Activated naive CD8-positive, alpha-beta T cell treated with anti-CD3 and anti-CD28 coated beads, Interleukin-2, amount 50 U/mL, for 16 hours (primary cell): ENCODE measurements at places on chromosomes 5 and 9.

GRCh38 chr9:123377211-123377971 lies 21.4 kb downstream of the CRB2 start:
- DNase-seq, result no peak

DNA sequence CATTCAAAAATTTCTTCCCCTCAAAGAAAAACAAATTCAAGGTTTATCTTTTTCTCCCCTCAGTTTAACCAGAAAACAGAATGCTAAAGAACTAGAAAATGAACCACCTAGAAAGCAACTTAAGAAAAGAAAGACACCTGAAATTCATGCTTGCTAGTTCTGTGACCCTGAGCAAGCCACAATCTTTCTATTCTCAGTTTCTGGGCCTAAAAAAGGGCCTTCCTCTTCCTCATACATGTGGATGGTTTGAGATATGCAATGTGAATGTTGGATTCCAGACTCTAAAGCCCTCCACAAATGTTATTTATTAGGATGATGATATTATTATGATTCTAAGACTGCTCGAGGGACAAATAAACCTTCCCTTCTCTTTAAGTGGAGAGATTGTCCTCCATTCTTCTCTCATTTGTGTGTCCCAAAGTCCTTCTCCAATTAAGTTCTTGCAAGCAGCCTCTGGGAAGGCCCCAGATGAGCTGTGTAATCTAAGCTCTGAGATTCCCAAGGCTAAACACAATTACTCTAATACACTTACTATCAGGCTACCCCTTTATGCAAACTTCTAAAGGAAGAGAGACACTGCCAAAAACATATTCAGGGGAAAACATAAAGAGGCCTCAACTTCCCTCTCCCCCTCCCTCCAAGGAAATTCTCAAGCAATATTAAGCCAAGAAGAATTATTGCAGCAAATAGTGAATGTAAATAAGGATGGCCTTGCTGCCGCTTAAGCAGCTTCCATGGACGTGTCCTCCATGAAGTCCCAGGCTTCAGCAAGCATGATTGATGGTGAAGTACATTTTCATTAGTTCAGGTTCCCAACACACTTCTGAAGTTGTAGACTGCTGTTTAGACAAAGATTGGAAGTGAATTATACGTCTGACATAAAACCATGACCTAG lies 80.2 kb downstream of the PRKACG start:
- DNase-seq, result no peak

GRCh38 chr9:93965830-93966577 lies 10.8 kb upstream of the BARX1 start:
- no peak for DNase-seq

DNA sequence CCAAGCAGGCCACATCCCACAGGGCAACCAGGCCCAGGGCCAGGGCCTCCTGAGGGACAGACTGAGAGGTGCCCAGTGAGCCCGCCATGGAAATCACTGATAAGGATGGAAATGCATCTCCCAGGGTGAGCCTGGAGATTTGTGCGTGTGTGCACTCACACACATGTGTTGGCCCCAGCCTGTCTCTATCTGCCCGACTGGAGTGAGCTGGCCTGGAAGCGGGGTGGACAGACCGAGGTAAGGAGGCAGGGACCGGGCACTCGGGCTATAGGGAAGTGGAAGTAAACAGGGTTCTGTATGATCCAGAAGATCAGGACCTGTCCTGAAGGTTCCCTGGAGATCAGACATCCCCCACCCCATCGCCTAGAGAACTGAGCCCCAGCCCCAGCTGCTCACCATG lies 17.4 kb downstream of the GFI1B start:
- DNase-seq, result no peak

DNA sequence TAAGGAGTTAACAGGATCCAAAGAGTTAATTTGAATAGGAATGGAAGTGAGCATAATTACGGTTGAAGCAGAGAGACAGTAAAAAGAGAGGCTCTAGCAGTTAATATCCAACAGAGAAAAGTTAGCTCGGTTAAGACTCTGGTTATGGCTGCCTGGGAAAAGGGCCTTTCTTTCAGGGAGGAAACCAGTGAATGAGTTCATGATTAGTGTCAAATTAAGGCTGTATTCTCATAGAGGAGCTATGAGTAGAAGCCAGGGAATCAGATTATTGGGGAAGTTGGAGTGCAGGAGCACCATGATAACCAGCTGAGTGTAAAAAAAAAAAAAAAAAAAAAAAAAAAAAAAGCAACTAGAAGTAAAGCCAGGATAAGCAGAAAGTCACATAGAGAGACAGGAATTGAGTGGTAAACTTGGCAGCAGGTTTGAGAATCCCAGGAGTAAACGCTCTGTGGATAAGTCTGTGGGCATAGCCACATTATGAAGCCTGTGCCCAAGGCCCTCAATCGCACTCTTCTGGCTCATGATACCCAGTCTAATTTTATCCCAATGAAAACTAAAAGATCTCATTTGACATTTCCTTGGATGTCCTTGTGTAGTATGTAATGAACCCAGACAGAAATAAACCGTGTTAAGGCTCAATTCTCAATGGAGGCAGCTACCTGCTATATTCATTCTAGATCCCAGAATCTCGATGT lies 372.6 kb upstream of the MPDZ start:
- DNase-seq, result no peak

DNA sequence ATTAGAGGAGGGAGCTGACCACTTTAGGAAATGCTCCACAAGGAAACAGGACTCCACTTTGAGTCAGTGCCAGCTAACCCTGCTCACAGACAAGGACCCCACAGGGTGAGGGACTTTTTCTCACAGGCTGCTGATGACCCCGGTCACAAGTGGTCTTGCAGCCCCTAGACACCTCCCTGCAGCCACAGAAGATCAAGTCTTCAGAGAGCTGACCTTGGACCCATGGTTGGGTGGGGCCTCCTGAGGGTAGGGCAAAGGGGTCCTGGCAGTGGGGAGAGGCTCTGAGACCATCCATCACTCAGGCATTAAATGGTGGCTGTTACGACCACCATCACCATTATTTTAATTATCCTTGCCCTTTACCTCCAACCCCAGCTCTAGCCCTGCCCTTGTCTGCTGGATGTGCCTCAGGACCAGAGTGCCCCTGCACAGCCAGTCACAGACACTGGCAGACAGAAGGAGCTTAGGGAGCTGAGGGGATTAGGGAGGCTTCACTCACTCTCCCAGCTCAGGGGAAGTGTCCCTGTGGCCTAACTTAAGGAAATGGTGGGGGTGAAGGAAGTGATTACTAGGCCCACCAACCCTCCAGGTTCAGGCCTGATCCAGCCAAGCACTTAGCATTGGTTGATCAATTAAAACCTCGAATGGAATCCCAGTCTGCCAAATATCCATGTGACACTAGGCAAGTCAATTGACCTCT lies 1.6 kb downstream of the ACSL6 start:
- no peak for DNase-seq

DNA sequence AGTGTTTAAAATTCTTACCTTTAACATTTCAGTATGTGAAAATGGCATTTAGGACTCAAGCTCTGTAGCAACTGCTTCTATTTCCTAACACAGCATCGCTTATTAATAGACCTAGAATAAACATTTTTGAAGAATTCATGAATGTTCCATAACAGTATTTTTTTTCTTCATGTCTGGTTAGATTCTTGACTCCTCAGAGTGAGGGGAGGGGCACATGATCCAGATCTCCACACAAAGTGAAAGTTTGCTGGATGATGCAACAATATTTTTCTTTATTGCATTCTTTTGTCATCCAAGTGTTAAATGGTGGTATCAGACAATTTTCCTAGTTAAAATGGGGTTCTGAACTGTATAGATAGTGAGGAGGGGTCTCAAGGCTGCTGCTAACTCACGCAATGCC lies 130.8 kb upstream of the MAN2A1 start:
- DNase-seq, result no peak

DNA sequence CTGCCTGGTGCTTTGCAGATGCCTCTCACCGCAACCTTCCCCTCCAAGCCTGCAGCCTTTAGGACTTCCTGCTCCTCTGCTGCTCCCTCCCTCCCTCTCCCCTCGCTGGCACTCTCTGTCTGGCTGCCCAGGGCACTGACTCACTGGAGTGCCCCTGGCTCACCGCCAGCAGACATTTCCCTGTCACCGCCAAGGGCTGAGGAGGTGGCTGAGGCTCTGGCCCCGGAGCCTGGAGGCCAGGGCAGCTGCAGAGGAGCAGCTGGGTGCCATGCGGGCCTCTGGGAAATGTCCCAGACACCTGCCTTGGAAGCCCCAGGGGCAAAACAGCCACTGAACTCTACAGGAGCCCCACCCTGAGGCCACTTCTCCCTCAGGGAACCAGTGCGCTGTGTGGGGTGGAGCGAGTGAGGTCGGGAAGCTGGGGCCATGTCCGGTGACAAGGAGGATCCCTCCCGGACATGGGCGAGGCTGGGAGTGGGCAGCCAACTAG lies 53.4 kb downstream of the TENT4A start:
- no peak for DNase-seq

DNA sequence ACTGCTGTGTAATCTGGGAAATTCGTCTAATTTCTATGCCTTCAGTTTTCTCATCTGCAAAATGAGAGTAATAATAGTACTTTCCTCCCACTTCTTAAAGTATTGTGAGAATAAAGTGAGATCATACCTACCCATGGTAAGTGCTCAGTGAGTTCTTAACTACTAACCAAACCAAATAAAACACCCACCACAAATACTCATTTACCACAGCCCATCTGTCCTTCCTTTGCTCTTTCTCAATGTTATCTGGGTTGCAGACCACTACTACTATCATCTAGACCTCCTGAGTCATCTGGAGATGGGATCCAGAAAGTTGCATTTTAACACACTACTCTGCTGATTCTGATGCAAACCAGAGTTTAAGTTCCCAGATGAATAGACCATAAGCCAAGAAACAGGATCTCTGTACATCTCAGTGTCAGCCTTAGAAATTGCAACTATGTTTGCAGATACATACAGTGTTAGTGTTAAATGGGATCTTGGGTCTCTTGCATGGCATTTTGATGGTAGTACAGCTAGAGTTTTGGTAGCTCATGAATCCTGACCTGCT lies 105.4 kb upstream of the ATP10B start:
- DNase-seq, result no peak

- no peak for DNase-seq
Observed at GRCh38 chr9:123361086-123361730, 5.2 kb downstream of the CRB2 start.

- DNase-seq, result no peak
Observed at GRCh38 chr5:2253040-2253975, 370.6 kb upstream of the IRX4 start.

DNA sequence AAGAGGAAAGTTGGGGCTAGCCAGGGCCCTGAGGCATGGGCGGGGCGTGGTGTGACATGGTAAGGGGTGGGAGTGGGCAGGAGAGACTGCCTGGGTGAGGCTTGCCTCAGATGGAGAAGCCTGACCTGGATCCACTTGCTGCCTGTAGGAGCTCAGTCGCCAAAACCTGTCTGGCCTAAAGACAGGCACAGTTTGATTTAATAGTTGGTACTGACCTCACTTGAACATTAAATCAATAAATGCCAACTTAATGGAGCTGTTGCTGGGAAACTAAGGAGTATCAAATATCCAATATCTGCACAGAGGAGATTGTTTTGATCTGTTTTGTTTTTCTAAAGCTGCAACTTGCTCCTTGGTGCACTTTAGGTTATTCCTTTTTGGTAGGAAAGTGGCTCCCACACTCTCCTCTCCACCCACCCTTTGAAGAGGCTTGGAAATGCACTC lies 86.4 kb downstream of the RCL1 start:
- no peak for DNase-seq

- DNase-seq, result no peak
Observed at GRCh38 chr5:159031513-159031912, 68.2 kb downstream of the EBF1 start.

DNA sequence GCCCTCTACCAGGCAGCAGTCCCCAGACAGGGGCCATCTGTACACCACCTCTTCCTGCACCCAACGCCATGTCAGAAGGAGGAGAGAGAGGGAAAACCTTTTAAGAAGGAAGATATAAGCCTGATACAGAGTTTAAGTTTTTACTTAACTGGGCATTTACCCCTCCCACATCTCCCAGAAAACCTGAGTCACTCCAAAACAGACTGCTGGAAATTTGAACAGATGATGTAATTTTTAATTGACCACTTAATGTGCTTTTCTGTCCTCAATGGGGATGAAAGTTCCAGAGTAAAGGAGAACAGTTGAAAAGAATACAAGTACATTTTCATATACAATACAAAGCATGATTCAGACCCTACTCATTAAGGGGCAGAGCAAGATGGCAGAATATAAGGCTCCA lies 63.9 kb downstream of the TTC39B start:
- no peak for DNase-seq

- DNase-seq, result no peak
Observed at GRCh38 chr5:126869005-126869451, 92.1 kb downstream of the LMNB1 start.

DNA sequence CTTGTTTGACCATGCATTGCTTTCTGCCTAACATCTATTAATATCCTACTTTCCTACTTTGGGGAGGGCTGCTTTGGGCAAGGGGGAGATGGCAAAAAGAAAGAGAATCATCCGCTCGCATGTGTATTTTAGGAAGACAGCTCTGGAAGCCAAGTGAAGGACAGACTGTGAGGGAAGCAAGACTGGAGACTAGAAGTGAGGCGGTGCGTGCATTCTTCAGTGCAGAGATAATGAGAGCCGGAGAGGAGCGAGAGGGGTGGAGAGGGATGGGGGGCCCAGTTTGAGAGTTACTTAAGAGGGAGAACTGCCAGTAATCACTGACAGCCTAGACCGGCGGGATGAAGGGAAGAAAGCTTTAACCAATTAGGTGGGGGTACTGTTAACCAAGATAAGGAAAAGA lies 151.7 kb upstream of the RAPGEF1 start:
- no peak for DNase-seq

DNA sequence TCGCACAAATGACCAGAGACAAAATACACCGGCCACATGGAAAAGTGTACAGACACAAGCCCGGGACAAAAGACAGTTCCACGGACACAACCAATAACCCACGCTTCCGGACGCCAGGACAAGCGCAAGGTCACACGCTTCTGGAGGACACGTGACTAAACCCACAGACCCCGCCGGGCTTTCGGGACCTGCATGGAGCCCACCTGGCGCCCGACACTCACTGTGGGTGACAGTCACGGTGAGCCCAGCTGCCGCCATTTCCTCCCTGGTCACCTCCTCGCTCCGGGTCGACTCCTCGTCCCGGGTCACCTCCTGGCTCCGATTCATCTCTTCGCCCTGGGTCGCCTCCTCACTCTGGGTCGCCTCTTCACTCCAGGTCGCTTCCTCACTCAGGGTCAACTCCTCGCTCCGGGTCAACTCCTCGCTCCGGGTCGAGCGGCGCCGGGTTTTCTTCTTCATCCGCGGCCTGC lies 470 bp downstream of the BAG1 start:
- no peak for DNase-seq
